ENCODE measurements at places on chromosomes 11 and 22.

DNA sequence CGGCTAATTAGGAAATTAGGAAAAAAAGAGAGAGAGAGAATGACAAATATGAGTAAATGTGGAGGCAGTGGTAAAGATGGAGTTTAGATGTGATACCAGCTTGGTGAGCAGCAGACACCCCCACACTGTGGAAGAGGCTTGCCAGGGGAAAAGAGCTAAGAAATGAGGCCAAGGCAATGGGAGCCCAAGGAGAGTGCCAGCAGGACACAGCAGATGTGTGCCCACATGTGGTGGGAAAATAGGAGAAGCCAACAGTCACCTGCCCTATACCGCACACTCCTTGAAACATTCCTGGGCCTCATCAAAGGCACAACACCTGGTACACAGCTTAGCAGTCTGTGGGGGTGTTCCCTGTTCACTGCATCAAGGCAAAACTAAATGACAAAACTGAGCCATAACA is 104.9 kb downstream of the FAM76B start:
- no peak overlapping the region for H3K27ac ChIP-seq
- no peaks in the 10 kb centered on the region for H3K36me3 ChIP-seq

GRCh38 chr11:45853332-45854219 is 6.3 kb downstream of the CRY2 start:
- no peak overlapping the region for H3K27ac ChIP-seq
- peaks cover 18% of the 10 kb centered on the region for H3K36me3 ChIP-seq
- DNase-seq: no peak
- H3K4me3 ChIP-seq: peak overlapping the region; percentile 63

- H3K27me3 ChIP-seq: no peaks in the 10 kb centered on the region
- H3K4me1 ChIP-seq: peaks cover 23% of the 10 kb centered on the region
- H3K27ac ChIP-seq: no peak overlapping the region
- no peak overlapping the region for H3K4me3 ChIP-seq
These were observed 22.1 kb upstream of the MMP7 start for GRCh38 chr11:102552447-102553194.

GRCh38 chr22:17922925-17923903 is 101.1 kb downstream of the MICAL3 start:
- no peak overlapping the region for H3K4me3 ChIP-seq
- H3K27me3 ChIP-seq: no peaks in the 10 kb centered on the region
- no peak for DNase-seq
- peaks cover 28% of the 10 kb centered on the region for H3K4me1 ChIP-seq

- DNase-seq: no peak
- peaks cover 13% of the 10 kb centered on the region for H3K4me1 ChIP-seq
- H3K4me3 ChIP-seq: peak overlapping the region; percentile 27
- H3K27ac ChIP-seq: no peak overlapping the region
- peaks cover 60% of the 10 kb centered on the region for H3K27me3 ChIP-seq
These were observed 827 bp downstream of the PHF21B start for GRCh38 chr22:45008751-45009605.

DNA sequence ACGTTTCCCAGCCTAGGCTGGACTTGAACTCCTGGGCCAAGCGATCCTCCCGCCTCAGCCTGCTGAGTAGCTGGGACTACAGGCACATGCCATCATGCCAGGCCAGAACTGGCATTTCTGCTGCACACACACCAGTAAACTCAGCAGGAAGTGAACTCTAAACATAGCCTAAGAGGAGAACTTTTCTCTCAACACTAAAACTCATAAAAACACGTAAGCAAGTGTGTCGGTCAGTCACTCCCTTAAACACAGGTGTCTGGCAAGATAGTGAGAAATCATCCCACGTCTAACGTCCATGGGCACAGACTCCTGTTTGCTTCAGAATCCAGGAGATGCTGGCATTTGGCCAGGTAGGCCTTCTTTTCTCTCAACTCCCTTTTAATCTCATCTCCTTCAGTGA is 104.8 kb downstream of the RPL27A start:
- no peak overlapping the region for H3K27ac ChIP-seq
- no peak for DNase-seq
- H3K36me3 ChIP-seq: no peaks in the 10 kb centered on the region
- H3K27me3 ChIP-seq: no peaks in the 10 kb centered on the region
- H3K4me3 ChIP-seq: no peak overlapping the region
- H3K4me1 ChIP-seq: no peaks in the 10 kb centered on the region

DNA sequence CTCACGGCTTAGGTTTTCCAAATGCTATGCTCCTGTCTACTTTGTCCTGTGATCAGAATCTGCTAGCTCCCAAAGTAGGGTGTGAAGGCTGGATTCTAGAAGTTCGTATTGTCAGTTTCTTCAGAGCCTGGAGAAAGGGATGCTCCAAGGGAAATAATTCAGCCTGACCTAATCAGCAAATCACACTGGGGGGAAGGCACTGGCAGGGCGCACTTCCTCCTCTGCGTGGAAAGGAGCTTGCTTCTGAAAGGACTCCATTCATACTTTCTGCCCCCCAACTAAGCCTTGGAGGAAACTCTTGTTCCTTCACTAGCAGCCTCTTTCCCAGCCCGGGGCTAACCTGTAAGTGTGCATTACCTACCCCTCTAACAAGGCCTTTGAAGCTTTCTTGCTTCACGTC is 165.9 kb downstream of the NAV2 start:
- no peak overlapping the region for H3K27ac ChIP-seq
- no peaks in the 10 kb centered on the region for H3K36me3 ChIP-seq
- peaks cover 3% of the 10 kb centered on the region for H3K27me3 ChIP-seq
- no peak overlapping the region for H3K4me3 ChIP-seq
- H3K4me1 ChIP-seq: no peaks in the 10 kb centered on the region

DNA sequence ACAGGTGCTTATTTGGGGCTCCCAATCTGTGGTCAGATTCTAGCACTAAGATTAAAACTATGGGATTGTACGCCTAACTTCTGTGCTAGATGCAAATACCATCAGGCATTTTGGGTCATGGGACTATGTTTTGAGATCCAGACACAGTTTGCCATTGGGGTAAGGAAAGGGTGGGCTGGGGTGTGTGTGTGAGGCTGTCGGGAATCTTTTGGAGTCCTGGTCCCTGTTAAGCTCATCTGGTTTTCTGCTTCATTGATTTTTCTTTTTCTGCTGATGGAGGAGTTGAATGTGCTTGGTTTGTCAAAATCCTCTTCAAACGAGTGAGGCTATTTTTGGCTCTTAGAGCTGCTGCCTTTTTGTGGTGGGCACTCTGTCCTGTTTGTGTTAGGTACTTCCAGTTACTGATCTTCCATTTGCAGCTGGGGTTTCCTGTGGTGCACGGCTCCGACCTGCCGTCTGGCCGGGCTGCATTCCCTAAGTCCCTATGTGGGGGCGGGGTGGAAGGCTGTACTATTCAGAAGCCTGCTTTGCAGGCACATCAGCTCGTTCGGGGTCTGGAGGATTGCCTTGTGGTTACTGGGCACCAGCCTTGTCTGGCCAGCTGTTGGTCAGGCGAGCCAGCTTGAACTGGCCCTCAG is 2.9 kb downstream of the BCR start:
- H3K36me3 ChIP-seq: peaks cover 4% of the 10 kb centered on the region
- peaks cover 55% of the 10 kb centered on the region for H3K4me1 ChIP-seq
- peak overlapping the region; percentile 89 for H3K4me3 ChIP-seq
- no peak for DNase-seq
- no peaks in the 10 kb centered on the region for H3K27me3 ChIP-seq

GRCh38 chr11:110774138-110775014 is 62.1 kb upstream of the ARHGAP20 start:
- peaks cover 12% of the 10 kb centered on the region for H3K4me1 ChIP-seq
- no peak for DNase-seq
- H3K36me3 ChIP-seq: no peaks in the 10 kb centered on the region
- H3K4me3 ChIP-seq: no peak overlapping the region
- H3K27ac ChIP-seq: no peak overlapping the region

Measured in naive B cell (primary cell).